Upper lobe of right lung (tissue), 1 donor: ENCODE measurements at places on chromosomes 2 and 18. TPM values are rescaled to one million over a fixed set of nuclear protein-coding genes. Genes with fewer than 3 reads are reported as not detected.

DNA sequence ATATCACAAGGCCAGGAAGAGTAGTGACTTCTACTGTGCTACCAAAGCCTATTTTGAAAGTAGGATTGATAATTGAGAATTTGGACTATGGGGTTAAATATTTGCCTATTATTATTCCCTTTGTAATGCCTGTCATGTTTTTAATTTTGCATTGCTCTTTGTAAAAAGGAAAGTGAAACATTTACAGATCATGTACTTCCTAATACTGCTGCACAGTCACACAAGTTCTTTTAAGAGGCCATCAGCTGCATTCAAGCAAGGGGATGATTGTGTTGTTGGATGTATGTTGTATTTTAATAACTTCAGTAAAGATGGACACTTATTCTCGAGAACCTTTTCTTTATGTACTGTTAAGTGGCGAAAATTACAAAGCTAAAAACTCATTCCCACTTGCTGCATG, 70.1 kb downstream of the PLEKHA3 start:
- no peaks in the 10 kb centered on the region for H3K4me1 ChIP-seq
- no peak overlapping the region for H3K27ac ChIP-seq
- no peak for DNase-seq

DNA sequence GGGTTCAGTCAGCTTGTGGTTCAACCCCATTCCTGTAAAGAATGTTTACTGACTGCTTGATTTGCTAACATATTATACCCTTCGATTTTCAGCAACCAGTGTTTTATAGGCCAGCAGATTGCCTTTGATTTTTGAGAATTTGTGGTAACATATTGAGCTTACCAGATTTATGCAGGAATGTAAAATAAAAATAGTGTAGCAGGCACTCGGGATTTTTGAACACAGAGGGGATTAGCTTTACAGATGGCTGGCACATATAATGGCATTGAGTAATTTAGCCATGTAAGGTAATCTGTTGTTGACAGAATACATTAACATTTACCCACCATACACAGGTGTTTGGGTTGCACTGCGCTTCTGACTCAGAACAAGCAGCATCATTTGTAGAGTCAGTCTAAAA, 354.0 kb downstream of the LRRTM1 start:
- no peaks in the 10 kb centered on the region for H3K36me3 ChIP-seq
- H3K27ac ChIP-seq: no peak overlapping the region
- H3K4me3 ChIP-seq: no peak overlapping the region
- H3K4me1 ChIP-seq: no peaks in the 10 kb centered on the region
- no peak for DNase-seq

The UPP2 gene
- not detected for total RNA-seq

DNA sequence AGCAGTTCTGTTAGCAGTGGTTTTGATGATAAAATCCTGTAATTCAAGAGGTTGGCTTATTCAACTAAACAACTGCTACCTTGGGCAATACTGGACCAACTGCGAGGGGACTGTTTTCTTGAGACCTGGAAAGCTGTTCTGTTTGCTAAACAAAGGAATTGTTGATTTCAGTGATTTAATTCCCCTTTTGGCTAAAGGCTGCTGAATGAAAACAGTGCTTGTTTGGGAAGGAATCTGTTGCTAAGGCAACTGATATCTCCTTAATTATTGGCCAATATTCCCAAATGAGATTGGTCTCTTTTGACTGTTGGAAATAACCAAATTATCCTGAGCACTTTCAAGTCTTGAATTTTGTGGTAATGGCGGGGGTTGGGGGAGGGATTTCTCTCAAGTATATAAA, 136.8 kb downstream of the CAMKMT start:
- H3K27ac ChIP-seq: no peak overlapping the region
- no peak overlapping the region for H3K4me3 ChIP-seq
- no peaks in the 10 kb centered on the region for H3K4me1 ChIP-seq
- no peaks in the 10 kb centered on the region for H3K36me3 ChIP-seq

DNA sequence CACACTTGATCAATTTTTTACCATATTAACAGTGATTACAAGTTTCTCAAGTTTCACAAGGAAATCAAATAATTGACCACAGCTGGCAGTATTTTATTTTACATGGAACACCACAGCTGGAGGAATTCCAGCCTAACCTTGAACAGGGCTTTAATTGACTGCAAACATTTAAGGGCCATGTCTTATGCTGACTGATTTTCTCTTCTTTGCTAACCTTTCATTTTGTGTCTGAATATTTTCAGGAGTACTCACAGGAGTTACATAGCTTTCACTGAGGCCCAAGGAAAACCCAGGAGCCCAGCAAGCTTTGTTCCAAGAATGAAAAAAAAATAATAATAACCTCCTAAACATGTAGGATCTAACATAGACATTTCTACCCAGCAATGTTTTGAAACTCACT, 49.6 kb downstream of the FRZB start:
- no peak for DNase-seq
- no peaks in the 10 kb centered on the region for H3K36me3 ChIP-seq

The INHBB gene
- total RNA-seq: 12.3 TPM

DNA sequence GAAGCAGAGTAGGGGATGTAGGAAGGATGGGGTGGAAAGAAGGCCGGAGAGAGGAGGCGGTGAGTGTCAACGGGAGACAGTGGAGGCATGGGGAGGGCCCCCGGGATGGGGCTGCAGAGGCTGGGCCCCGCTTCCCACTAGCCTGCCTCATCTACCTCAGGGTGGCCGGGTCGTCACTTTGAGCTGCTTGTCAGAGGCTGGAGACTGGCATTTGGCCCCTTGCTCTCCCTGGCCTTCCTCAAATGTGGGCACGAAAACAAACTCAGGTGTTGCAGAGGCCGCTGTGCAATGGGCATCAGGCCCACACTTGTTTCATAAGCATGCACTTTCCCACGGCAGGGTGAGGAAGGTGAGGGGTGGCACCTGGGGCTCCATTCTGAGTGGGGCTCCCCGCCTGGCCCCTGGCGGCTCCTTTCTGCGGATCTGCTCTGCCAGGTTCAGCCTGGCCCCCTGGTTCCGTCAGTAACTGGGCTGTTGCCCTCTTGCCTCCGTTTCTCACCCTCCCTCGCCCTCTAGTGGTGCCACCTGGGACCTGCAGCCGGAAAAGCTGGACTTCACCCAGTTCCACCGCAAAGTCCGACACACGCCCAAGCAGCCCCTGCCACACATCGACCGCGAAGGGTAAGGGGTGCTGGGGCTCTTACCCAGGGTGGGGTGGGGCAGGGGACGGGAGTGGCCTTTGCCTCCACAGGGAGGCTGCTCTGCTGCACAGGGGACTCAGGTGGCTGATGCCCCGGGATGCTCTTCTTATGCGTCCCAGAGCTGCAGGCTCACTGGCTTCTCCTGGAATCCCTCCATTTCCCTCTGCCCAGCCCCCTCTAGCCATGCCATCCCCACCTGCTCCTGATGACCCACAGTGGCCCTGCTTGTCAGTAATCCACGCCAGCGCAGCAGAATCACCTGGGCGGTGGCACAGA, 125.4 kb downstream of the CTIF start:
- H3K4me3 ChIP-seq: no peak overlapping the region
- peaks cover 19% of the 10 kb centered on the region for H3K4me1 ChIP-seq
- no peaks in the 10 kb centered on the region for H3K27me3 ChIP-seq
- H3K27ac ChIP-seq: no peak overlapping the region

DNA sequence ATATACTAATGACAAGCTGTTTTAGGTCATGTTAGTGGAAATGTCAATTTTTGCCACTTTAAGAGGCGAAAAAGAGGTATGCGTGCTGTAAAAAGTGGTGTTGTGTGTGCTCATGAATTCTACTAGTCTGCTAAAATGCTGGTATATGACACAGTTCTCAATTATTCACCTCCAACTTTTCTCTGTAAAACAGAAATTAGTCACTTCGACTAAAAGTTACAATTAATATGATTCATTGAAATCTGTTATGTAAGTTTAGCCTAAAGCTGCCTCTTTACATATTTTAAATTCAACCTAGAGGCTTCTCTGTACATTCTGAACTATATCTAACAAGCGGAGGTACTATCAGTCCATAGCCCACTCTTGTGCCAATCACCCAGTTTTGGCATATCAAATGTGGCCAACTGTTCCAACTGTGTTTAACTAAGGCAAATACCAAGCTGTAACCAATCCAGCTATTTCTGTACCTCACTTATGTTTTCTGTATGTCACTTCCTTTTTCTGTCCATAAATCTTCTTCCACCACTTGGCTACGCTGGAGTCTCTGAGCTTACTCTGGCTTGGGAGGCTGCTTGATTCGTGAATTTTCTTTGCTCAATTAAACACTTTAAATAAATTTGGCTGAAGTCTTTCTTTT, 20.8 kb downstream of the BAZ2B start:
- no peaks in the 10 kb centered on the region for H3K27me3 ChIP-seq
- H3K36me3 ChIP-seq: no peaks in the 10 kb centered on the region
- no peaks in the 10 kb centered on the region for H3K4me1 ChIP-seq
- H3K27ac ChIP-seq: no peak overlapping the region

DNA sequence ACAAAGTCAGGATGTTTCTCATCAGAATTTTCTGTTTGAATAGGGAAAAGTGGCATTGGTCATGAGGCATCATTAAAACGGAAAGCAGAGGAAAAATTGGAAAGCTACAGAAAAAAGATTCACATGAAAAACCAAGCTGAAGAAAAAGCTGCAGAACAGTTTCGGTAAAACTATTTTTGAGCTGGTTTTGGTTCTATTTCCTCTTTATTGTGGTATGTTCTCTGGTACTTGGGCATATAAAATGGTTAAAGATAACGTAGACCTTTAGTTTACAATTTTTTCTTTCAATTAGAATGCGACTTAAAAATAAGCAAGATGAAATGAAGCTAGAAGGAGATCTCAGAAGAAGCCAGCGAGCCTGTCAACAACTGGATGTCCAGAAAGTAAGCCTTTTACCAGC, 7.6 kb downstream of the GPATCH11 start:
- no peaks in the 10 kb centered on the region for H3K4me1 ChIP-seq
- no peak overlapping the region for H3K4me3 ChIP-seq
- H3K36me3 ChIP-seq: peaks cover 83% of the 10 kb centered on the region
- no peak overlapping the region for H3K27ac ChIP-seq
- no peaks in the 10 kb centered on the region for H3K27me3 ChIP-seq

GRCh38 chr2:3598912-3599854, 4.3 kb downstream of the COLEC11 start:
- DNase-seq: no peak
- no peak overlapping the region for H3K4me3 ChIP-seq
- no peaks in the 10 kb centered on the region for H3K27me3 ChIP-seq
- no peaks in the 10 kb centered on the region for H3K36me3 ChIP-seq
- H3K4me1 ChIP-seq: peaks cover 8% of the 10 kb centered on the region

GRCh38 chr18:78980777-78981380, 1.3 kb downstream of the SALL3 start:
- no peak overlapping the region for H3K4me3 ChIP-seq
- no peak for DNase-seq
- peaks cover 91% of the 10 kb centered on the region for H3K27me3 ChIP-seq
- no peaks in the 10 kb centered on the region for H3K36me3 ChIP-seq

DNA sequence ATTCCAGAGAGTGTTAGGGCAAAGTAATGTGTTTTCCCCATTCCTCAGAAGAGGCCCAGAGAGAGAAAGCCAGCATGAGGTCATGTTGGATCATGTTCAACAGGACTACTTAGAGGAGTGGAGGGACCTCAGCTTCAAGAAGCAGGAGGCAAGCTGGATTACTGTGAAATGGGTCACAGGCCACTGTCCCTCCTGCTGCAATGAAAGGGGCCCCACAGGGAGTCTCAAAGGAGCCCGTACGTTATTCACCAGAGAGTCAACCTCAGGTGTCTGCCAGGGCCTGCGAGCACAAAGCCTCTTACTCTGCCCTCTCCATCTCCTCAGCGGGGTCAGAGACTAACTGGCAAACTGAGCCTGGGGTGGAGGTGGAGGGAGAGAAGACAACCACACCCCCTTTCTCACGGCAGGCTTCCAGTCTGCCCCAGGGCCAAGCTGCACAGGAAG, 27.2 kb upstream of the ACYP2 start:
- H3K27ac ChIP-seq: no peak overlapping the region
- no peaks in the 10 kb centered on the region for H3K36me3 ChIP-seq
- H3K27me3 ChIP-seq: no peaks in the 10 kb centered on the region
- H3K4me1 ChIP-seq: no peaks in the 10 kb centered on the region
- no peak overlapping the region for H3K4me3 ChIP-seq

DNA sequence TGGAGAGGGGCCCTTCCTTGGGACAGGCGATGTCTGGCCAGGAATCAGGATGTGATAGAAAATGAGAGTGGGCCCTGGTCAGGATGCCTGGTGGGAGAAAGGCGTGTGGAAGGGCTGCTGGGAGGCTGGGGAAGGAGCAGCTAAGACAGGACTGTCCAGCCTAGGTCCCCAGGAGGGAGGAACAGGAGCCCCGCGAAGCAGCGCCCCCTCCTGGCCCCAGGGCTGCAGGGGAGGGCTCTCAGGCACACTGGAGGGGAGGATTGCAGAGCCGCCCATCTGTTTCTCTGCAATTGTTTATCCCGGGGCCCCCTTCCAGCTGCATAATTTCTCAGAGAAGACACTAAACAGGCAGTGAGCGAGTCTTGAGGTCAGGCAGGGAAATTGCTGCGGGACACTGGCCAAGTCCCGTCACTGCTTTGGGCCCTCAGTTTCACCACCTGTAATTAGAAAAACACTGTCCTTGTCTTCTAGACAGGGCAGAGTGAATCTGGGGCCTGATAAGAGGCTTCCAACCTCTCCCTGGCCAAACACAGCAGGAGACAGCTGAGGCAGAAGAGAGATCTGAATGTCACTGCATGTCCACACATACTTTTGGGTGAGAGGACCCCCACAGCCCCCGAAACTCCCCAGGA, 3.9 kb upstream of the NPPC start:
- H3K27ac ChIP-seq: no peak overlapping the region
- no peak for DNase-seq
- peaks cover 46% of the 10 kb centered on the region for H3K27me3 ChIP-seq
- no peaks in the 10 kb centered on the region for H3K36me3 ChIP-seq
- peaks cover 19% of the 10 kb centered on the region for H3K4me1 ChIP-seq

DNA sequence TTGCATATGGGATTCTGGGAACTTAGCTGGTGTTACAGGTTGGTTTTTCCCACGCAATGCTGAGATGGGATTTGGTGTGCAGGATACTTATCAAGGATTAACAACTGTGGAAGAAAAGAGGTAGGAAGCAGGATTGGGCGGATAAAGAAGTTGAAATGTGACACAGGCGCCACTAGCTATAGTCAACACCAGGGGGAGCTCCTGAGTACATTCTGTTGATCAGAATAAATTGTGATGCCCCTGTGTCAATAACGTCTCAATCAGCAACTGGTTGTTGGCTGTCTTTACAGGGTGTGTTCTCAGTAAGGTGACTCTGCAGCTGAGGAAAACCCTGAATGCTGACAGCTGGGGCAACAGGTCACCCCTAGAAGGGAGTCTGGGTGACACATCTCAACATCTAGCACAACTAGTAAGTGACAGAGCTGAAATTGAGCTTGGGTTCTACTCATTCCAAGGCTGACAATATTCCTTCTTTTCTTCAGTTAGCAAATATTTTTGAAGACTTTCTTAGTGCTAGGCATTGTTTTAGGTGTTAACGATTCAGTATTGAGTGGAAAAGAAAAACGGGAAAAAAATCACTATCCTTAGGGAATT, 143.0 kb downstream of the ARL6IP6 start:
- no peak overlapping the region for H3K4me3 ChIP-seq
- H3K27me3 ChIP-seq: no peaks in the 10 kb centered on the region
- H3K36me3 ChIP-seq: no peaks in the 10 kb centered on the region
- no peak for DNase-seq

The PER2 gene
- total RNA-seq: 22.7 TPM

- no peak for DNase-seq
- peaks cover 13% of the 10 kb centered on the region for H3K27me3 ChIP-seq
- no peak overlapping the region for H3K27ac ChIP-seq
- no peaks in the 10 kb centered on the region for H3K36me3 ChIP-seq
- no peaks in the 10 kb centered on the region for H3K4me1 ChIP-seq
- no peak overlapping the region for H3K4me3 ChIP-seq
These were observed 94.4 kb upstream of the LDAH start for GRCh38 chr2:20917287-20917660.

The TSPYL6 gene
- not detected for total RNA-seq

- H3K36me3 ChIP-seq: no peaks in the 10 kb centered on the region
- no peak overlapping the region for H3K4me3 ChIP-seq
- no peaks in the 10 kb centered on the region for H3K27me3 ChIP-seq
- no peak overlapping the region for H3K27ac ChIP-seq
These were observed 61.8 kb downstream of the CABYR start for GRCh38 chr18:24200494-24201290.

The SAG gene
- total RNA-seq: not detected
